ENCODE measurements at places on chromosomes 5 and 9.

DNA sequence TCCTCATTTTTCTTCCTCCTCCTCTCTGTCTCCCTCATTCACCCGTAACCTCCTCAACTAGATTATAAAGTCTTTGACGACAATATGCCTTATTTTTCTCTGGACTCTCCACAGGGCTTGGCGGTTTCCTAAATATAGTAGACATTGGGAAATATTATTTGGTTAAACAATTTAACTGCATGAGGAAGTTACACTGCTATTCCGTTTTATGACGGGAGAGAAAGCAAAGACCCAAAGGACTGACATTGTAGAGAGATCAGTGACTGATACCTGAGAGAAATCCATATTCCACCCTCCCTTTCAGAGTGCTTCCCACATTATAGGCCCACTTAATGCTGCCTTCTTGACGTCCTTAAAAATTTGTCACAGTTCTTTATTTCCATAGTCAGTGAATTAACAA is 51.2 kb downstream of the GDA start:
- no peak for DNase-seq

DNA sequence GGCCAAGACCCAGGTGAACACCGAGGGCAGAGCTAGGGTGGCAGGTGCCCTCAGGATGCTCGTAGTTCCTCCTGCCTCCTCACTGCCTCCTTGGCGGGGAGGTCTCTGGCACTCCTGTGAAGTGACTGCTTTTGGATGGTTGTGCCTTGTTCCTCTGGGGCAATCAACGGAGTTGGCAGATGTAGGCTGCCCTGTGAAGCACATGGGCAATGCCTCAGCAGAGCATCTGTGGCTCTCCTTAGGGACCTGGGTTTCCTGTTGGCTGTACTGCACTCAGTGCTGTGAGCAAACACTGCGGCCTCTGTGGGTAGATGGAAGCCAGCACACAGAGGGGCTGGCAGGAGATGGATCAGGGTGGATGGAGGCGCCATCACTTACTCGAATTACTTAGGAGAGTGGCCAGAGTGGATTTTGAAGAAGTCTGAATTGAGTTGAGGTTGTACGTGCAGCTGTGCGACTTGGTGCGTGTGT is 71.4 kb upstream of the COL5A1 start:
- no peak for DNase-seq

DNA sequence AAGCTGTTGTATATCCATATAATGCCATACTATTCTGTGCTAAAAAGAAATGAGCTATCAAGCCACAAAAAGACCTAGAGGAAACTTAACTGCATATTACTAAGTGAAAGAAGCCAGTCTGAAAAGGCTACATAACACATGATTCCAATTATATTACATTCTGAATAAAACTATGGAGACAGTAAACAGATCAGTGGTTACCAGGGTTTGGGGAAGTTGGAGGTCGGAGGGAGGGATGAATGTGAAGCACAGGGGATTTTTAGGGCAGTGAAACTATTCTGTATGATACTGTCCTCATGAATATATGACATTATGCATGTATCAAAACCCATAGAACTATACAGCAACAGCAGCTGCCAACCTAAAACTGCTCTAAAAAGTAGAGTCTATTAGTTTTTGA is 5.6 kb upstream of the RFK start:
- no peak for DNase-seq

DNA sequence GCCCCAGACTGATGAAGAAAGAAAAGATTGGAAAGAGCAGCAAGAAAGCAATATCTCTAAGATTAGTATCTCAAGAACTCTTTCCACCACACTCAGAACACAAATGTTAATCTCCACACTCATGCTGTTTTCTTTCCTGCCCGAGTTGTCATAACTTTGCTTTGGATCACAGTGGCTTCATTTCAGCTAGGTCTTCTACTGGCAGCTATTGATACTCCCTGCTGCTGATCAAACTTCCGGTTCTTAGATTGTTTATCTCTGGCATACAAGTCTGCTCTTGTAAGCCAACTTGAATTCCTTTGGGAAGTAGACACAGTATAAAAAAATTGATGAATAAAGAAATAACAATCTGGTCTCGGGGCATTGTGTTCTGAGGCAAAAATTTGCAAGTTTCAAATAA is 77.7 kb upstream of the SPEF2 start:
- DNase-seq = no peak

DNA sequence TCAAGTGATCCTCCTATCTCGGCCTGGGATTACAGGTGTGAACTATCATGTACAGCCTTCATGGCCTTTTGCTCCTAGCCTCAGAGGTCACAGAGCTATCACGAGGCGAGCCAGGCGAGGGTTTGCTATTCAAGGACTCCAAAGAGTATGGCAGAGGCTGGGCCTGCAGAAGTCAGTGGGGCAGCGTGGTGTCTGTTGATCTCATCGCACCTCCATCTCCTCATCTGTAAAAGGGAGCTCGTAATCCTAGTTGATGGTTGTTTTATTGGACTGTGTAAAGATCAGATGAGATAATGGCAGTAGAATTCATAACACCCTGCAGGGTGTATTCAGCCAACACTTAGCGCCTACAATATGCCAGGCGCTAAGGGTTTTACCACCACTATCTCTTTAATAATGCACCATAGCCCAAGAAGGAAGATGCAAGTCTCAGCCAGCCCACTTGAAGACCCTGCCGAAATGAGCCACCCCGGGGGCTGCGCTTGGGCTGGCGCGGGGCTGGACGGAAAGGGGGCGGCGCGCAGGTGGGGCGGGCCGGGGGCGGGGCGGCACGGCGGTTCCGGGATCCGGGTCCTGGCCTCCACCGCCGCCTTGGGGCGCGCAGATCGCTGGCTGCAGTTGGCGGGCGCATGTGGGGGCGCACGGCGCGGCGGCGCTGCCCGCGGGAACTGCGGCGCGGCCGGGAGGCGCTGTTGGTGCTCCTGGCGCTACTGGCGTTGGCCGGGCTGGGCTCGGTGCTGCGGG is at the start of gene GALNT12:
Gene GALNT12, plus strand, starts transcription at position 601 of the 744 bp plus-strand sequence. Its CDS starts 29 bp downstream, at position 630.
- DNase-seq = no peak

DNA sequence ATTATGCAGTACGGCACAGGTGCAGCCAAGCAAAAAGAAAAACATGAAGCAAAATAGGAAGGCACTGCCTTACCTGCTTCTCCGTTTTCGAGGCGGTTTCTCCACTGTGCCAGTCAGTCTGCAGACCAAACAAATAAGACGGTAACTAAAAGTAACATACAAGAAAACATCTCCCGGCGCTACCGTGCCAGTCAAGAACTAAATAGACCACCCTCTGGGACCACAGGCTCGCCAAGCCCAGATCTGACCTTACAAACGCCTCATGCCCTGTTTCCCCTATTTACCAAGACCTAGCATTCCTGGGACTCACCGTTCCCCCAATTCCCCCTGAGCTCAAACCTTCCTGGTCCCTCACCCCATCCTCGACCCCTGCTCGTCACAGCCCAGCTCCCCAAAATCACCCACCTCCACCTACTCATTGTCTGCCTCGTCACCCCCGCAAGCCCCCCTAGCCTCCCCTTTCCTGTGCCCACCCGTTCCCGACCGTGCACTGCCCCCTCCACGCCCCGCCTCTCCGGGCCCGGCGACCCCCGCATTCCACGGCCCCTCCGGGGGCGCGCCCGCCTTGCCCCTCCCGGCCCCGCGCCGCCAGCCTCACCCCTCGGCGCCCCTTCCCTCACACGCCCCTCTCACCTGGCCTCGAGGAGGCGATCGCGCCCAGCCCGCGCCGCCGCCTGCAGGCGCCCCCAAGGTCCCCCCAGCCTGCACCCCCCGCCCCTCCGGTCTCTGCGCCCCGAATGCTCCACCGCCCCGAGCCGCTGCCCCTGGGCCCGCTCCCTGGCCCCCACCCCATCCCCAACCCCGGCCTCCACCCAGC is 560 bp downstream of the SCAI start:
- DNase-seq = no peak

GRCh38 chr9:95316274-95316673 is 1.2 kb downstream of the FANCC start:
- no peak for DNase-seq

DNA sequence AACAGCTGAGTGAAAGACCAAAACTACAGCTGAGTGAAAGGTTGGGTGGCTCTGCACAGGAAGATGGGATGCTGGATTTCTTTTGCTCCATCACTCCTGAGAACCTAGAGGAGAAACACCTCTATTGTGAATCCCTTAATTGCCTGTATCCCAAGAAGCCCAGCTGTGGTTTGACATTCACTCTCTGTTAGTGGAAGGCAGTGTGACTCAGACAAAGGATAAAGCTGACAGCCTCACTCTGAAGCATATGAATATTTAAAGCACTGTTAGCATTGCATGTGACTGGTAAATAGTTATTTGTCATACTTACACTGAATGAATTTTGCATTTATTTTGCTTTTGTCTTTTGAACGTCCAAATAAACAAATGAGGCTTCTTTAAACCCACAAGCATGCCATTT is 367.1 kb upstream of the RIOK2 start:
- DNase-seq = no peak

- DNase-seq = no peak
Observed at GRCh38 chr9:129770741-129771140, 17.9 kb upstream of the PTGES start.

DNA sequence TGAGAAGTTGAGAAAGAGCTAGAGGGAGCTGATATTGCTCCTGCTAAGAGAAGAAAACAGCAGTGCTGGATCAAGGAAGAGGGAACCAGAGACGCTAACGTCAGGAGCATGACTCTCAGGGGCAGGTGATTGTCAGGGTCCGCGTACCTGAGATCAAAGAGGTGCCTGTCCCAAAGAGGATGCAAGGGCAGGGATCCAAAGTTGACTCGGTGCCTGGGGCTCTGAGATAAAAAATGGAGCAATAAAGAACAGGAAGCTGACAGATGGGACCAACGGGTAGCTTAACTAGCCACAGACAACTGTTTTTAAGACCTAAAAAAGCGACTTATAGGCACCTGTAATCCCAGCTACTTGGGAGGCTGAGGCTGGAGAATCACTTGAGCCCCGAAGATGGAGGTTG is 517.8 kb downstream of the IRX1 start:
- no peak for DNase-seq
